Articular chondrocyte of knee joint (primary cell): ENCODE measurements at places on chromosomes 2 and 18. TPM values are rescaled to one million over a fixed set of nuclear protein-coding genes. Genes with fewer than 3 reads are reported as not detected.

The TRABD2A gene
- total RNA-seq: 0.26 and 0.65 TPM in 2 replicates

The STEAP3 gene
- 29.0 and 38.8 TPM in 2 replicates for total RNA-seq

The NEU2 gene
- total RNA-seq: not detected in 2 replicates

The ELOA2 gene
- not detected in 2 replicates for total RNA-seq

The SPATA3 gene
- not detected in 2 replicates for total RNA-seq

The NGEF gene
- total RNA-seq: 8.4 and 9.9 TPM in 2 replicates

The HOXD4 gene
- 1.6 and 3.1 TPM in 2 replicates for total RNA-seq

The UGT1A10 gene
- not detected in 2 replicates for total RNA-seq

The CYTIP gene
- total RNA-seq: 0.39 and 0.76 TPM in 2 replicates

The RGPD3 gene
- total RNA-seq: 0.65 and 1.2 TPM in 2 replicates

The LYPD1 gene
- 0.76 TPM in 1 of 2 replicates, not detected in the other for total RNA-seq

The HOXD3 gene
- 3.7 and 6.4 TPM in 2 replicates for total RNA-seq

The FBXO36 gene
- total RNA-seq: 6.5 and 6.8 TPM in 2 replicates
